ENCODE measurements at places on chromosomes 5 and 9. TPM values are rescaled to one million over a fixed set of nuclear protein-coding genes. Genes with fewer than 3 reads are reported as not detected.

GRCh38 chr9:112884101-112884500, 6.6 kb downstream of the SLC46A2 start:
- DNase-seq = peak; percentile 83
- H3K4me3 ChIP-seq = no peak overlapping the region
- no peak overlapping the region for H3K27ac ChIP-seq
- peaks cover 16% of the 10 kb centered on the region for H3K4me1 ChIP-seq
- no peaks in the 10 kb centered on the region for H3K36me3 ChIP-seq

- no peak overlapping the region for H3K27ac ChIP-seq
- H3K4me1 ChIP-seq = no peaks in the 10 kb centered on the region
- no peaks in the 10 kb centered on the region for H3K27me3 ChIP-seq
- no peak for DNase-seq
- H3K4me3 ChIP-seq = no peak overlapping the region
These were observed 38.3 kb downstream of the SLC6A3 start for GRCh38 chr5:1406681-1407640.

DNA sequence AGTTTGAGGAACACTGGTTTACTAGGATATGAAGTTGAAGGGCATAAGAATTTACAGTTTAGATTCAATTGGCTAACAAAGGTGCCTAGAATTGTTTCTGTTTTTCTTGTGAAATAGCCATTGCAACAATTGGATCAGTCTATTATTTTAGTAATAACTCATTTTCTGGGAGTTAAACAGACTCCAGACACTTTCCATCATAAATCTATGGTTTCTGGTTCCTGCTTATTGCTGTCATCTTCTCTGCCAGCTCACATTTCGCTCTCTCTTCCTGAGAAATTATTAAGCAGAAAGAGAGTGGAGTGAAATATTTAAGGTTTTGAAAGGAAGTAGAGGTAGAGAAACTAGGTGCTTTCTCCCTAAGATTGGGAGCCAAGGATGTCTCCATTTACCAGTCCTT, 165.1 kb upstream of the PRR16 start:
- H3K27me3 ChIP-seq = no peaks in the 10 kb centered on the region
- H3K36me3 ChIP-seq = no peaks in the 10 kb centered on the region
- H3K4me1 ChIP-seq = peaks cover 5% of the 10 kb centered on the region
- DNase-seq = no peak
- no peak overlapping the region for H3K4me3 ChIP-seq

- peaks cover 28% of the 10 kb centered on the region for H3K4me1 ChIP-seq
- H3K27ac ChIP-seq = no peak overlapping the region
- no peak for DNase-seq
- H3K36me3 ChIP-seq = no peaks in the 10 kb centered on the region
- H3K4me3 ChIP-seq = peak overlapping the region; percentile 54
- no peaks in the 10 kb centered on the region for H3K27me3 ChIP-seq
These were observed 1.1 kb upstream of the NOTCH1 start for GRCh38 chr9:136546697-136547501.

DNA sequence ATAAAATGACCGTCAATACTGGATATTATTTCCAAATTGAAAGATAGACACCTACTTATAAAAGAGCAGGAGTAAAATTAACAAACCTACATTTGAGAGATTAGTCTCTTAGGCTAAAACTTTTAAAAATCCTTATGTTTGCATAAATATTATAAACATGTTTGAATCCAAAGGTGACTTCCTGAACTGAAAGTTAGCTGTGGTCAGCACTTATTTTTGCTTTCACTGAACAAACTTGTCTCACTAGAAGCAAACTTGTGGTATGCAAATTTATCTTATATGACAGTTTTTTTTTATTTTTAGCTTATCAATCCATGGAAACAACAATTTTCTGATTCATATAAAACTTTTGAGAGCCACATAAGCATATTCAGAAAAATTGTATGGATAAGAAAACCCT, 502.6 kb upstream of the COX7C start:
- H3K27ac ChIP-seq = no peak overlapping the region
- H3K4me3 ChIP-seq = no peak overlapping the region
- no peaks in the 10 kb centered on the region for H3K4me1 ChIP-seq

The ENHO gene
- total RNA-seq = 0.55 TPM

The PNPLA7 gene
- total RNA-seq = 2.9 TPM

The WDR38 gene
- not detected for total RNA-seq

The AIF1L gene
- 20.2 TPM for total RNA-seq

The GCNT4 gene
- total RNA-seq = 9.0 TPM

The CARTPT gene
- total RNA-seq = not detected

The AGXT2 gene
- total RNA-seq = not detected

Data from astrocyte (in vitro differentiated cells and primary cell).